ENCODE measurements at places on chromosomes 7 and 10.

DNA sequence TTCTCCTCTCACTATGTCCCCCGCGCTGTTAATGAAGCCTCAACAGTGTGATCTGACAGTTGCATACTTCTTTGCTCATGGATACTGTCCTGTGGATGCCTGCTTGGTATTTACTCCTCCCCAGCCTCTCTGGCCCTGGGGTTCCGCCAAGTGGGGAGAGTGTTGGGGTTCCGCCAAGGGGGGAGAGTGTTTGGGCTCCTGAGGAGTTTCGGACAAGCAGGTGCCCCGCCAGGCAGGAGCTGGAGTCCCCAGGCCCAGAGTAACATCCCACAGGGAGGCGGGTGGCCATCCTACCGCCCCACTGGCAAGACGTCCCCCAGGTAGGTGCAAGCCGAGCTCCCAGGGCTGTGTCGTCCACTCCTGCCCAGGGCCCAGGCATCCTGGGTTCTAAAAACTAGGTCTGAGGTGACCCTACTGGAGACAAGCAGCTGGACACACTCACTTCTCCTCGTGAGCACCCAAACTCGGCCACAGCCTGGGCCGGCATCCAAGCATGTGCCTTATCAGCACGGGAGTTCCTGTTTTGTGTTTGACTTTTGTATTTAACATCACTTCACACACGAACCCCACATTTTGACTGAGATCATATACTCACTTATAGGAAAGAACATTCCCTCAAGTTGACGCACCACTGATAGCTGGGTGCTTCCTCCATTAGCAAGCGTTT lies 34.2 kb downstream of the CAMK2B start:
- DNase-seq: peak; percentile 5

GRCh38 chr7:7257899-7258692 lies 75.8 kb downstream of the C1GALT1 start:
- DNase-seq: peak; percentile 26

DNA sequence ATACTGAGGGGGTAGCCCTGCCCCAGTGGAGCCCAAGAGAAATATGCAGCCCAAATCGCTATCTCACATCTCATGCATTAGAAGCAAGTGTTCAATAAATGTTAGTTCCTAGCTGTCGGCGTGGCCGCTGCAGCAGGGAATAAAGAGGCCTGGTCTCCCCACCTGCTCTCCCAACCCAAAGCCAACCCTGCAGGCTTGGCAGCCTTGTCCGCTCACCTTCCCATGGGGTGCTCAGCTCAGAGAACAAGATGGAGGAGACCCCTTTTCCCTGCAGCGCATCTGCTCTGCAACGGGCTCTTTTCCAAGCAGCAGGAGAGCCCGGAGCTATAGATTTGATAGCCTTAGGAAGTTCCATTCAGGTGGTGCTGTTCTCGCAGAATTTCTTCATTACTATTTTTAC lies 12.0 kb upstream of the DOCK1 start:
- DNase-seq: no peak

DNA sequence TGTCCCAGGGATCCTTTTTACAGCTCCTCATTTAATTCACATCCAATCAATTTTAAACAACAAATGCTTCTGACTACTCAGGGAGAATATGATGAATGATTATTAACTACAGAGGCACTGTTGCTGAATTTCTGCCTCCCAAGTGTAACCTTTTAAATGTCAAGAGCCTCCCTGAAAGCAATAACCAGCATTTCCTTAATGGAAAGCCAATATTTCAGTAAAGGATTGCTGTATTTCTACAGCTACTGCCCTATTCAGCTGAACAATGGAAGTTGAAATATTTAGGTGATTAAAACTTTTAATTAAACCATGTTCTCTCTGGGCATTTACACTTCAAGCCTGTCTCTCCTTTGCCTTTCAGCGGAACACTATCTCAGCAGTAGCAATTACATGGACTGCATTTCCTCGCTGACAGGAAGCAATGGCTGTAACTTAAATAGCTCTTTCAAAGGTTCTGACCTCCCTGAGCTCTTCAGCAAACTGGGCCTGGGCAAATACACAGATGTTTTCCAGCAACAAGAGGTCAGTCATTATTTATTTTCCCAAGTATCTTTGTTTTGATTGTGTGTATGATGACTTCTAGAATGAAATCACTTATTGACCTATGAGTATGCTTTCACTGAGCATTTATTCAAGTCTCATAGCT lies 304.7 kb downstream of the BICC1 start:
- no peak for DNase-seq

DNA sequence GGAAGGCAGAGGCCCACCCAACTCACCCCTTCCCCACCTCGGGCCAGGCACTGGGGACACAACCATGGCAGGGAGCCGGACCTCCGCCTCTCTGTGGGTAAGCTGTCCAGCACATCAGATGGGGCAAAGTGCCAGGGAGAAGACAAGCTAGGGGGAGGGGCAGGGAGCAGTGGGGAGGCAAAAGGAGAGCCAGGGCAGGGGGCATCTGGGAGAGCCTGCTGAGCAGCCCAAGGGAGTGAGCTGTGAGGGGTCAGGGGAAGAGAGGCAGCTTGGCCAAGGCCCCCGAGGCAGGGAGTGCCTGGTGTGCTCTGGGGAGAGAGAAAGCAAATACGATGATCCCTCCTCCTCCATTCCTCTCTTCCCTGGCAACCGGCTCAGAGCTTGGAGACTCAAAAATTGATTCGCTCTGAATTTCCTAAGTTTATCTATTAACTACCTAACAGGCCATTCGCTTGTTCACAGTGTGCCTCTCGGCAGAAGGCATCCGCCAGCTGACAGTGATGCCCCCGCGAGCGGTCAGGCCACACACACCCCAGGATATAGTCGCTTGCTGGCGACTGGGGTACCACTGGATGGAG lies 4.5 kb downstream of the CAMK2B start:
- no peak for DNase-seq

- DNase-seq: no peak
These were observed 32.3 kb downstream of the SLC16A9 start for GRCh38 chr10:59677253-59677831.

DNA sequence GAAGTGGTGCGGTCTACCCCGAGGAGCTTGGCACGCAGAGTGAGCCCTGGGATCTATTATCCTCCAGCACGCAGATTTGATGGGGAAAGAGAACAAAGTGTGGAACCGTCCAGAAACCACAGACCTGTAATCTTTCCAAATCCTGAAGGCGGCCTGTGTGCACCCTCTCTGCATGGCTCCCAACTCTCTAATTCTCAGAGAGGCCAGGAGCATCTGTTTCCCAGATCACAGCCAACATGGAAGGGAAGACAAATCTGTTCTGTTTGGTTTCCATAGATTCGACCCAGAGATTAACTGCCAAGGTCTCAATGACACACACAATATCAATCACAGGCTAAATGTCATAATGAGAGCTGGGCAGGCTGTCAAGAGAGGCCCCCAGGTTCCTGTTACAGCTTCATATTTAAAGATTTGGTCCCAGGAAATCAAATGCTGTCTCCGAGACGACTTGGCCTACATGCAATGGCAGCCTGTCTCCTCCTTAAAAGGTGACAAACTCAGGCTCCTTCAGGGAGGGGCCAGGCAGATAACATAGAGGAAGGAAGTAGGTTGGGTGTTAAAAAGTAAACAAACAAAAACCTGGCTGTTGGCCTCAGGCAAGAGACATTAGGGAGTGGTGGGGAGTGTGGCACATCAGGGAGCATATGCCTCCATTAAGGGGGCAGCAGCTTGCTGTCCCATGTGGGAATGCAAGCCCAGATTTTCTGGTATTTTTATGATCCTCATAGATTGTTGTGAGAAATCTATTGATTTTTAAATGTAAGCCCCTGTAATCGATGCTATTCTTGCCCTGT lies 48.8 kb upstream of the SAMD8 start:
- no peak for DNase-seq

DNA sequence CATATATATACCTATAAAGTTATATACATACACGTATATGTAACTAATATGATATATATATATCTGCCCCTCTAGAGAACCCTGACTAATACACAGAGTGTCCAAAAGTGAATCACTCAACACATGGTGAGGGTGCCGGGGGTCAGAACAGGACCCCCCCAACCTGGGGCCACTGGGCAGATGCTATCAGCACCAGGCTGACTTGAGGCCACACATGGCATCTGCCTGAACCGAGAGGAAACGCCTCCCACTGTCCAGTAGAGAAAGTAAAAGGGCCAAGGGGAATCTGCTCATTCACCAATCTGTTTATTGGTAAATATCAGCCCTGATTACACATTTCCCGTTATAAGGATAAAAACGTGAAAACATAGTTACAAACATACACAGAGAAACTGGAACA lies 218.3 kb downstream of the PTPRN2 start:
- no peak for DNase-seq

- no peak for DNase-seq
These were observed 457.1 kb downstream of the TYW1 start for GRCh38 chr7:67453580-67454380.

- DNase-seq: no peak
These were observed 50.0 kb downstream of the TACR2 start for GRCh38 chr10:69366738-69367137.

DNA sequence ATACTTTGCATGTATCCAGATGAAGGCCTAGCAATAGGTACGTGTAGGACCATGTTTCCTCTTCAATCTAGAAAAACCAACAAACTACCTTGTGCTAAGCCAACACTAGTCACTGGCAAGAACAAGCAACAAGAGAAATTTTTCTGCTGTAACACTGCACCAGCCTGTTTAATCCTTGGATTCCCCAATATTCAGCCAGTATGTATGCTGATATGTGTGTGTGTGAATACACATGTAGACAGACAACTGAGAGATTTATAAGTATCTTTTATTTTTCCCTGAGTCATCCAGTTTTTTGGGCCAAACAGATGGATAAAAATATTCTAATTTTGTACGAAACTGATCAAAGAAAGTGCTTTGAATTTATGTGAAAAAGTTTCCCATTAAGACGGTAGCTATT lies 26.2 kb downstream of the GLI3 start:
- DNase-seq: no peak

DNA sequence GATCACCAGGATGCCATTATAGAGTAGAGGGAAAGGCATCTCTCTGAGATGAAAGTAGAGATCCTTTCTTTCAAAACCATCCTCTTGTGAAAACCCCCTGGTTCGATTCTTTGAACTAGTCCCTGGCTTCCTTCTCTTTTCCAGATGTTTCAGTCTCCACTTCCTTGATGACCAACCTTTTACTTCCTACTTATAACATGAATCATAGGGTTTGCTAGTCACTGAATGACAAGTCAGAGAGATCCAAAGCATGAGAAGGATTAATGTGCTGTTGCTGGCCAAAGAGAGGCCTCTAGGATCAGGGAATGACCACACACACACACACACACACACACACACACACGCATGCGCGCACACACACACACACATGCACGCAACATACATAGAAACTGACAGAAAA lies 161.1 kb upstream of the FRMD4A start:
- no peak for DNase-seq

DNA sequence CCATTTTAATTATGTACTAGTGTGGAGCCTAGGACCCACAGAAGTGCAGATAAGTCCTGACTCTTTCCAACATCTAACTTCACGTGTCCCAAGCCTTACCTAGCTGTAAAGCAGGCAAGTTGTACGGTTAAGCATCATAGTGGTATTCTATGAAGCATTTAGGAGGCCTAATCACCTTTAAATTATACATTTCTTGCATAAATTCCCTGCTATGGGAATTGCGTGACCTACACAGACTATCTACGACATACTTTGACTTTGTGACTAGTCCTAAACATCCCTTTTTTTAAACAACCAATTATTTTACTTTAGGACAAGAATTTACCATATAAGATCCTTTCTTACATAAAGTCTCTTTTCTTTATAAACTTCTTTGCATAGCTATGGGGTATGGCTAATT lies 37.7 kb upstream of the LRGUK start:
- no peak for DNase-seq

DNA sequence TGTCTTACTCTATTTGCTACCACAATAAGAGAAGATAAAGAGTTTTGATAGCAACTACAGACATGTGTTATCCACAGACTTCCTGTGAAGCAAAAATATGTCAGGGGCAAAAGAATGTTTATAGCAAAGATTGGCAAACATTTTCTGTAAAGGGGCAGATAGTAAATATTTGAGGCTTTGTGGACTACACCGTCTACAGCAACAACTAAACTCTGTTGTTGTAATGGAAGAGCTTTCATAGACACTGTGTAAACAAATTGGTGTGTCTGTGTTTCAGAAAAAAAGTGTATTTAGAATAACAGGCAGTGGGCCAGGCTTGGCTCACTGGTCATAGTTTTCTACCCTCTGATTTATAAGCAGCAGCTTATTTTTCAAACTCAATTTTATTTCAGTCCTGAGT lies 521.4 kb downstream of the ANKRD7 start:
- DNase-seq: no peak

DNA sequence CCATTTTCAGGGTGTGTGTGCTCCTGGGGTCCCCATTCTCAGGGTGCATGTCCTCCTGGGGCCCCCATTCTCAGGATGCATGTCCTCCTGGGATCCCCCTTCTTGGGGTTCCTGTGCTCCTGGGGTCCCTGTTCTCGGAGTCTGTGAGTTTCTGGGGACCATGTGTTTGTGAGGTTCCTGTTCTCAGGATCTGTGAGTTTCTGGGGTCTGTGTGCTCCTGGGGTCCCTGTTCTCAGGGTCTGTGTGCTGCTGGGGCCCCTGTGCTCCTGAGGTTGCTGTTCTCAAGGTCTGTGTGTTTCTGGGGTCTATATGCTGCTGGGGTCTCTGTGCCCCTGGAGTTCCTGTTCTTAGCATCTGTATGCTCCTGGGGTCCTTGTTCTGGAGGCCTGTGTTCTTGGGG lies 425.5 kb downstream of the GLRX3 start:
- DNase-seq: no peak

- DNase-seq: no peak
These were observed 10.2 kb upstream of the ZFYVE27 start for GRCh38 chr10:97726636-97727178.

GRCh38 chr10:78781251-78781913 lies 287.4 kb upstream of the ZMIZ1 start:
- no peak for DNase-seq

DNA sequence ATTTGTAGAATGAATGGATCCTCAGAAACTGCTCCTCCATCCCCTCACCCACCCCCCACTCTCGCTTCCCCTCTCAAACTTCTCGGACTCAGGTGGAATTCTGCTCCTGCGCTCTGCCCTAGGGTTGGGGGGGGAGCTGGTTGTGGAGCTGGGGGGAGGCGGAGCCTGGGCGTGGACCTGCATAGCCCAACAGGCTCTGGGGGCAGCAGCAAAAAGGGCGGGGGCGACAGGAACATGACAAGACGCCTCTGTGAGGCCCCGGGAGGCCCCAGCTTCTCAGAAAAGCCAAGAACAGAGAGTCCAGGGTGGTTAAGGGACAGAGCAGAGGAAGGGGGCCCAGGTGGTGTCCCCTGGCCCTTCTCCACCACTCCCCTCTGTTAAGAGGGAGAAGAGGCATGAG lies 3.5 kb downstream of the TSC22D4 start:
- no peak for DNase-seq

DNA sequence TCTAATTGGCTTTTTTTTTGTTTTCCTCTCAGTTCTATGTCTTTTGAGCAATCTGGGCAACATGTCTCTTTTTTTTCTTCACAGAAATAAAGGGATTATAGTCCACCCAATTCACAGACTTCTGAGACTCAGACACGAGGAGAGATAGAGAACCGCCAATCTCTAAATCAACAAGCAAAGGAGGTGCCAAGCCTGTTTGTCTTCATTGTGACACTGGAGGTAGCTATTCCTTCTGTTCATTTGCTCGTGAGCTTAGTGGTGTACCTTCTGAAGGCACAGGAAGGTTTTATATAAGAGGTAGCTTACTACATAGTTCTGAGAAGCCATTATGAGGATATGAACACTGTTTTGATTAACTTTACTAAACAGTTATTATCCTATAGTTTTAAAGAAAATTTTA lies 6.1 kb downstream of the EPHB6 start:
- no peak for DNase-seq

GRCh38 chr7:142303650-142304049 lies 45.8 kb upstream of the PRSS58 start:
- no peak for DNase-seq

All from GM12891 (cell line).